ENCODE measurements at places on chromosomes 5 and 9.

DNA sequence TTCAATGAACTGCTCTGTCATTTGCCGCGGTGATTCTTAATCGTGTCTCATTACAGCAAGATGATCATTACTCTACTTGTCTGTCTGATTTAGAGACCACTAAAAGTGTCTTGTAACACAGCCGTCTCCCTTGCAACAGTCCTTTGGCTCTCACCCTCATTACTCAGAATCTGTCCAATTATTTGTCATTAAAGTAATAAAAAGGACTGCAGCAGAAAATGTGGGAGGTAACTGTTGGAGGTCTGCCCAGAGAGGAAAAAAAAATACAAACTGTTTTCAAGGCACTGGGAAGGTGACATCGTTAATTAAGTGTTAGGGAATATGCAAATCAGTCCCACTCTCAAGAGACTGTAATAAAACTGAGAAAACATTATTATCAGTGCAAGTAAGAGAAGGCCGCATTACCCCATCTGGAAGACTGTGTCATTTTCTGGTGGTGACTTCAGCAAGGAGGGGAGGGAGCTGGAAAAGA lies 281.0 kb downstream of the RASEF start:
- no peak for DNase-seq

DNA sequence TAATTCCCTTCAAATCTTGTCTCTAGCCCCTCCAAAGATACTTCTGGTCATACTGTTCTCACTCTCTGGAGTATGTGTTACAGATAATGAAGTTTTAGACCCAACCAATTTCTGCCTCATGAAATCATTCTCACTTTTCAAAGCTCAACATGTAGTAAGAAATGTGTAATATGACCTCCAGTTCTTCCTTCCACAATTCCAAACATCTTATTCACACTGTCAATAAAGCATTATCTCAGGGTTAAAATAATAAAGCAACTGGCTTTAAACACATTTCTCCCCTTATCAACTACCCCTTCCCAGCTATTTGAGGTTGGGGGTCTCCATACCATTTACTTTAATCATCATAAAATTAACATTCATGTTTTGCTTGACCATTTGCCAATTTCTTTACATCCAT lies 654.1 kb downstream of the RAB3C start:
- DNase-seq: no peak

DNA sequence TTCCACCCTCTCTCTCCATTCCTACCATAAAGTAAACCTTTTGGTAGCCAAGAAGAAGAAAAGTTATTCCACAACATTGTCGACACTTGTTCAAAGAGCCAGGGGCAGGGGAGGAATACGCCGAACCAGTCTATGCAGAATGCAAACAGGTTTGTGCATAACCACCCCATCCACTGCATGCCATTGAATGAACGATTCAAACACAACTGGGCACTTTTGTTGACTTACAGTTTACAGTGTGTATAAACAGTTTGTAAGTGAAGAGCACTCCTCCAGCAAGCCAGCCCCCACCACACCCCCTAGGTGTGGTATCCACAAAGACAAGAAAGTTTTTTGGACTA lies 6.8 kb upstream of the S1PR3 start:
- DNase-seq: no peak

- DNase-seq: no peak
These were observed 37.6 kb downstream of the PTGER4 start for GRCh38 chr5:40717281-40717680.

DNA sequence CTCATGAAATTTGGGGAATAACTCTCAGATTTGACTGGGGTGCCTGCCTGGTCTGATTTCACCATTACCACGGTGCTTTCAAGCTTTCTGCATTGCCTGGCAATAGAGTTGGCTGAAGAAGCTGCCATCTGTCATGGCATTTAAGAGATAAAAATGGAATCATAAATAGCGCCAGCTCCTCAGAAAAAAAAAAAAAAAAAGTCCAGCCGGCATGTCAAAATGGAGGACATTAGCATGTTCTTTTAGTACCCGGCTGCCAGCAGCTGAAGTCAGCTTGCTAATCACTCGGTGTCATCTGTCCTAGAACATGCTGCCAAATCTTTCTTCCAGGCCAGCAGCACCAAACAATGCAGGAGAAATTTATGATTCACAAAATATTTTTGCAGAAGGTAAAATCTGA lies 57.7 kb upstream of the CER1 start:
- no peak for DNase-seq

GRCh38 chr5:74430631-74431289 lies 209.8 kb downstream of the ENC1 start:
- no peak for DNase-seq

DNA sequence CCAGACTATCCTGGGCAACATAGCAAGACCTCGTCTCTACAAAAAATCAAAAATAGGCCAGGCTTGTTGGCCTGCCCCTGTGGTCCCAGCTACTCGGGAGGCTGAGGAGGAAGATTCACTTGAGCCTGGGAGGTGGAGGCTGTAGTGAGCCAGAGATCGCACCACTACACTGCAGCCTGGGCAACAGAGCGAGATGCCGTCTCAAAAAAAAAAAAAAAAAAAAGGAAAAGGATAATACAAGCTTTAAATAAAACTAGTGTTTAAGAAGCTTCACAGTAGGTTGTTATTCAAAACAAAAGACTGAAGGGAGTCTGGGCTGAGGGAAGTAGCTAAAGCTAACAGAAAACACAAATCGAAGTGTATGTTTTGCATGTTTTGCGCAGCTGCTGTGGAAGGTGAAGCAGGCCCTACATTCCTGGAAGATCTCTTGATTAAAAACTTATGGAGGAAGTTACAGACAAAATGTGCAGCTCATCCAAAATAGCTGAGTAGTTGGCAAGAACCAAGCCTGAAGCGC lies 581 bp upstream of the C9orf40 start:
- peak; percentile 20 for DNase-seq

DNA sequence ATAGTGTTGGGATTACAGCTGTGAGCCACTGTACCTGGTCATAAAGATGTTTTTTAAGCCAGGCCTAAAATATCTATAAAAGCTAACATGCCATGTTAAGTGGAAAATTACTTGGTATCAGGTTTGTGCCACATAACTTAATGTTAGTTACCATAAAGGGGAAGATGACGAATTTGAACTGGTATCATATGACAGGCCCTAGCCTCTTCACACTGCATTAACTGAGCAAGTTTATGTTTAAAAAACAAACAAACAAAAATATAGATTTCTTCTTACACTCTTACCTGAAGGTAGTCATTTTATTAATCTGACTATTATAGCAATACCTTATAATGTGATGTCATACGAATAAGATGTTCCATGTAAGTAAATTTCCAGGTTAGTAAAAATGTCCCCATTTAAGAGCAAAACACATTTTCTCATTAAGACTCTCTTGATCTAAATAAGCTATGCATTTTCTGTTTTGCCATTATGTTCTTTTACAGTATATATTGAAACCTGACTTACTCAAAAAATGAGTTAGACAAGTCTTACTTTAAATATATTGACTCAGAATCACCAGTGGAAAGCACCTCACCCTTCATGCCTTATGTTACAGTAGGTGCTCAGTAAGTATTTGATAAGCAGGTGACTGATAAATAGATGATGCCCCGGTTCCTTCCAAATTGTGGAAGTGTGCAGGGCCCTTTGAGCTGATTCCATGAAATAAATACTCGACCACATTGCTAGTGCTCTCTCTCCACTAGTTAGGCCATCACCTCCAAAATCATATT lies 125.4 kb downstream of the CDC42SE2 start:
- DNase-seq: no peak

DNA sequence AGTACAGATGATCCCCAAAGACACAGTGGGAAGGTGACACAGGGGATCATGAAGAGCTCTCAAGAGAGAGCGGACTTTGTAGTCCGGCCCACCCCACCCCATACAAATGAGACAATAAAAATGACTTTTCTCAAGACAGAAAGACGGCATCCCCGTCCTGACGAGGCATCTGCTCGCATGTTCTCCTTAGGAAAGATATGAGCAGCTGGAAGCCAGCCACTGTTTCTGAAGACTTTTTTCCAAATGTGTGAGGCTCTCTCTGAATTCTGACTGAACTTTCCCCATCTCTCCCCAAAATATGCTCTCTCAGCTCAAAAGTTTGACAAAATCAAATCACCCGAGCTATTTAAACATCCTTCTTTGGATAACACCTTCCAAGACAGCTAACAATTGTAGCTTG lies 105.2 kb downstream of the RFK start:
- no peak for DNase-seq
